ENCODE measurements at places on chromosomes 6 and 20.

DNA sequence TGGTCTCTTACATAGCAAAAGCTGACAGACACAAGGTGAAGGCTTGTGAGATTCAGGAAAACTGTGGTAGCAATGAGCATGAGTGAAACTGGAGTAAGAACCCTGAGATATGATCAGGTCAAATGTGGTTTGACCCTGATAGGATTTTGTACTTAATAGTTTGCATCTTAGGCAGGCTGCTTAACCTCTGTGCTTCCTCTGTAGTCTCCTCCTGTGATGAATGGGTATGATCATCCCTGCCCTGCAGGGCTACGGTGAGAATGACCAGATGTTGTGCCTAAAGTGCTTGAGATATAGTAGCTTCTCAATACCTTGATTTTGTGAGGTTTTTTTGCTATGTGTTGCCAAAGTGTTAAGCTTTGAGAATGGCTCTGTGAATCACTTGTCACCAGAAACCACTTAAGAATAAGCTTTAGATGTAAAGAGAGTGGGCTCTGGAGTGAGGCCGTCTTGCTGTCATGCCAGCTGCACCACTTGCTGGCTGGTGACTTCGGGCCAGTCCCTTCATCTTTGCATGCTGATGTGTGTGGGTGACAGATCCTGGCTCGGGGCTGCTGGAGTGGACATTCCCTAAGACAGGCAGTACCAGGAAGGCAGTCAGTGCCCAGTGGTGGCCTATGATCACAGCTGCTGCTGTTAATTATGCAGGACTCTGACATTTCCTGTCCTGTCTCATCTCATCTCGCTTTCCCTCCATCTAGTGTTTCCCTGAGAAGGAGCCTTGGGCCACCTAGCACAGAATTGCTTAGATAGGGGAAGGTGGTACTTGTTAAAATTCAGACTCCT, 254.7 kb downstream of the NFATC2 start:
- no peak for DNase-seq

DNA sequence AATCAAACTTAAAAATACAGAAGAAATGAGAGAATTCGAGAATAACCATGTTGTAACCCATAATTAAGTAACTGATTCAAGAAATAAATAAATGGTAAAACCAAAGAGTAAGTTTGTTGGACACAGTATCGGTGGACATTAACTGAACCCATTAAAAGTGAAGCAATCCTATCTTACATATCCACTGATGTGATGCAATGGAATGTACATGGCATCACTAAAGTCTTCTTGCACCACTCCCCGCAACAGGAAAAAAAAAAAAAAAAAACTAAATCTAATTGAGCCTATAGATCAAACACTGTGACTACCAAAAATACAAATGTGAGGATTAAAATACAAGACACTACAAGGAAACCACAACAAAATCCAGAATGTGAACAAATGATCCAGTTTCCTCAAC, 7.9 kb downstream of the SNX14 start:
- no peak for DNase-seq

- no peak for DNase-seq
Observed at GRCh38 chr6:29797135-29797534, 30.5 kb upstream of the HLA-G start.

DNA sequence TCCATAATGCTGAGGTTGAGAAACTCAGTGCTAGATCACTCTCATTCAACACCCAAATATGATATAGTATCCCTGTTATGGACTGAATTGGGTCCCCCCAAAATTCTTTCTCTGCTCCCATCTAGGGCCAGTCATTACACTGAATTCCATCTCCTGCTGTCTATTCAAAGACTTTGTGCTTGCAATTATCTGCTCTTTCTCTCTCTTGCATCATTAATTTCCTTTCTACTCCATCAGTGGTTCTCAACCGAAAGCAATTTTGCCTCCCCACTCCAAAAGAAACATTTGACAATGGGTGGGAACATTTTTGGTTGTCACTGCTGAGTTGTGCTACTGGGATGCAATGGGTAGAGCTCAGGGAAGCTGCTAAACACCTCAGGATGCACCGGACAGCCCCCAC, 271.5 kb upstream of the CDYL start:
- DNase-seq, result no peak

DNA sequence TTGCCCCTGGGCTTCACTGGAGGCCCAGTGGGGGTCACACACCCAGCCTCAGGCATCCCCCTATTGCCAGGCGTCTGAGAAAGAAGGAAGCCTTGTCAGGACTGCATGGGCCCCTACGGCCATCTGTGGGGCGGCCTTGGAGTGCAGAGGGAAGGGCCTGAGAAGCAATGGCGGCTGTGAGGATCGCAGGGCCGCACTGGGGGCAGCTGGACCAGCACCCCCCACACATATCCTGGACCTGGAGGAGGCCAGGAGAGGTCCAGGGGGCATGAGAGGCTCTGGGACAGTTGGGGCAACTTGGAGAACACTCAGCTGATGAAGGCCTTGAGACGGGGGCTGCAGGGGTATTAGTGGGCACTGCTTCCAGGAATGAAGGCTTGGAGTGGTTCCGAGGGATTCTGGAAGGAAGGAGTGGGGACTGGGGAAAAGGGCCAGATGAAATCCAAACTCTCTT, 16.5 kb downstream of the MDFI start:
- DNase-seq, result no peak

DNA sequence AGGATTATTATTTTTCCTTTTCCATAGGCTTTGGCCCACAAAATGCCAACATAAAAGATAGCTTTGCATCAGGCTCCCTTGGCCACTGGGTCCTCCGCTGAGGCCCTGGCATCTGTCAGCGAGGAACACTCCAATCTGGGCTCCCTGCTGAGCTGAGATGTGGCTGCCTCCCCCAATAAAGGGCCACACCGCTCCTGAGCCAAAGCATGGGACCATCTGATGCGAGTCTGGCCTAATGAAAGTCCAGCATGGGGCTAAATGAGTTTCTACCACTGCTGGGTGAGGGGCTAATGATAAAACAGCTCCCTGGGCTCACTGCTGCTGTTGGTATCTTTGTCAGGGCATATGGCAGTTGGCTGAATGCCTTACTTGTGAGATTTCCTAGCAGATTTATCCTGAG, 817.5 kb upstream of the SLC35B3 start:
- DNase-seq, result no peak

- no peak for DNase-seq
Observed at GRCh38 chr20:48779435-48779834, 48.4 kb downstream of the PREX1 start.

GRCh38 chr6:97630604-97631003, 347.6 kb upstream of the MMS22L start:
- DNase-seq, result no peak

DNA sequence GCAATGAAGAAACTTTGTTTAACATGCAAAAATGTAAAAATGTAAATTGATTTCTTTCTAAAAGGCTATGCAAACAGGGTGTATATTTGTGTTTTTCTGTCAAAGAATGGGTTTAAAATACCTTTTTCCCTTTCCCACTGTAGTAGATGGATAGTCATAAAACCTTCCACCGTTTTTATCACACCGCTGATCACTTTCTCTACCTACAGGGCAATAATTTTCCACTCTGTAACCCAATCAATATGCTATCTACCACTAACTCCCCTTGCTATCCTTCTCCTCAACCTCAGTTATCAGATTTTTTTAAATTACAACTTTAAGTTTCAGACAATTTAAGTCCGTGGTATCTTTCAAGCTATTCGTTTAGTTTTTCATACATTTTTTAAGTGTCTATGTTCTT, 91.4 kb upstream of the ARID1B start:
- no peak for DNase-seq

DNA sequence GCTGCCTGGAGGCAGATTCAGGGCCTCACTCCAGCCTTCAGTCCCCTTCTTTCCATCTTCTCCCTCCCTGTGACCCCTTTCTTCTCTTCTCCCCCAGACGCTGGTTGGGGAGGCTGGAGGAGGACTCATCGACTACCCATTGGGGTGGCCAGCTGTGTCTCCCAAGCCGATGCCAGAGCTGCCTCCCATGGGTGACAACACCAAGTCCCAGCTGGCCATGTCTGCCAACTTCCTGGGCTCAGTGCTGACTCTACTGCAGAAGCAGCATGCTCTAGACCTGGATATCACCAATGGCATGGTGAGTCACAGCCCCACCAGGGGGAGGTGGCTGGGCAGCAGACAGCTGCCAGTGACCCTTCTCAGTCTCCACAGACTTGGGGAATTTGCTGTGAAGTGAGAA, 12.9 kb downstream of the BPIFB4 start:
- no peak for DNase-seq

GRCh38 chr6:16171400-16171799, 42.5 kb downstream of the MYLIP start:
- DNase-seq, result no peak

DNA sequence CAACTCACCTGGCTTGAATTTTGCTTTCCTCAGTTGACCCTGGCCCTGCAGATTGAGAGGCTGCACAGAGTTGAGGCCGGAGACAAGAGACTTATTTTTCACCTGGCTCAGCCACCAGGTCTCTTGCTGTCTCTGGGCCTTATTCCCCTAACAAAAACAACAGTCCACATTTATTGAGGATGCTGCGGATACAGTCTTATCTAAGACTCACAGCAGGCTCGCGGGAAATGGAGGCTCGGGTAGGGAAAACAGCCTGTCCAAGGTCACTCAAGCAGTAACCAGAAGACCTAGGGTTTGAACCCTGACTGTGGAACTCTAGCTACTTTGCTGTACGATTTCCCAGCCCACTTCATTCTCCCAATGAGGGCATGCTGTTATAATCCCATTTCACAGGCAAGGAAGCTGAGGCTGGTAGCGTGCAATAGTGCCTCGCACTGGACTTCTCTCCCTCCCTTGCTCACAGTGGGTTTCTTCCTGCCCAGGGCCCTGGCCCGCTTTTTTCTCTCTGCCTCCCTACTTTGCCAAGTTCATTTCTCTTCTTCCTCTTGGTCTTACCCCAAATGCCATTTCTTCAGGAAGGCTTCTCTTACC, 57.7 kb downstream of the RBM38 start:
- no peak for DNase-seq

DNA sequence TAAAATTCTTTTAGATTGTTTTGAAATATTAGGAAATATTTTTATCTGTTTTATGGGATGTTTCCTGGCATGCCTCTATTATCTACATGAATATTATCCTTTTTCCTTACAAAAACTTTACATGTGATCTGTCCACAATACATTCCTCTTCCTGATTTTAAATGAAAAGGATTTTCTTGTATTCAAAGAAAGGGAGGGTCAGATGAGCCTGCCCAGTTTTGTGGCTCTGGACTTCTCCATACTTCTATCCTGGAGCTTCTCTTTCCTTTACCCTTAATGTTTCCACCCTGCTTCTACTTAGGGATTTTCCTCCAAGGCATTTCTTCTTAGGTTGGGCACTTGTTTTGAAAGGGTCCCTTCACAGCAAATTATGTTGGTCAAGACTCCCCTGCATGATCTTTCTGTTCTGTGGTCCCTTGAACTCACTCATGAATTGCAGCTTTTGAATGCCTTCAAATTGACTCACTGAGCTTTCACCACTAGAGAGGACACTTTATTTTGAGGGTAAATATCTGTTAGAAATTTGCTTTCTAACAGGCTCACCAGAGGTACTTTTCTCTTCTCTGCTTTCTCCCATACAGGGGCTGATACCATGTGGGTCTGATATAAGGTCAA, 104.9 kb downstream of the CENPW start:
- no peak for DNase-seq

DNA sequence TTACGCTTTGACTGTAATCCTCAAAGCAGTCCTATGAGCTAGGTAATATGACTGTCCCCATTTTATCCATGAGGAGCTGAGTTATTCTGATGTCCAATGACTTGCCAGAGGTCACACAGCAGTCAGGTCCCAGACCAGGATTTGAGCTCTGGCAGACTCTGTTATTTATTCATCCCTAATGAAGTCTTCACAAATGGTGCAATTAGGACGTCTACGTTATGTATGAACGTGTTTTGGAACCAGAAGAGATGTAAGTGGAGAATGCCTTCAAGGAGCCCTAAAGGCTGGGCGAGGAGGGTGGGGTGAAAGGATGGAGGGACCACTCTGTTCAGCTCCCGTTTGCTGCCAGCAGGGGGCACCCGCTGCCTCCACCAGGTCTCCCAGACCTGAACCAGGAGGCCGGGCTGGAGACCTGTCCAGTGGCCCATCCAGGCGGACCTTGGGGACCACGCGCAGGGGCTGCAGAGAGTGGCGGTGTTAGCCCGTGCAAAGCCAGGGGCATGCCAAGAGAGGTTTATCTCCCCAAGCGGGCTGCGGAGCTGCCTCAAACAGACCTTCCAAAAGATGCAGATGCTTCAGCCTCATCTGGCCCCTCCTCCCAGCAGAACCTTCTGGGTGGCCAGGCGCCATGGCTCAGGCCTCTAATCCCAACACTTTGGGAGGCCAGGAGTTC, 15.2 kb upstream of the ZNF335 start:
- DNase-seq, result no peak

DNA sequence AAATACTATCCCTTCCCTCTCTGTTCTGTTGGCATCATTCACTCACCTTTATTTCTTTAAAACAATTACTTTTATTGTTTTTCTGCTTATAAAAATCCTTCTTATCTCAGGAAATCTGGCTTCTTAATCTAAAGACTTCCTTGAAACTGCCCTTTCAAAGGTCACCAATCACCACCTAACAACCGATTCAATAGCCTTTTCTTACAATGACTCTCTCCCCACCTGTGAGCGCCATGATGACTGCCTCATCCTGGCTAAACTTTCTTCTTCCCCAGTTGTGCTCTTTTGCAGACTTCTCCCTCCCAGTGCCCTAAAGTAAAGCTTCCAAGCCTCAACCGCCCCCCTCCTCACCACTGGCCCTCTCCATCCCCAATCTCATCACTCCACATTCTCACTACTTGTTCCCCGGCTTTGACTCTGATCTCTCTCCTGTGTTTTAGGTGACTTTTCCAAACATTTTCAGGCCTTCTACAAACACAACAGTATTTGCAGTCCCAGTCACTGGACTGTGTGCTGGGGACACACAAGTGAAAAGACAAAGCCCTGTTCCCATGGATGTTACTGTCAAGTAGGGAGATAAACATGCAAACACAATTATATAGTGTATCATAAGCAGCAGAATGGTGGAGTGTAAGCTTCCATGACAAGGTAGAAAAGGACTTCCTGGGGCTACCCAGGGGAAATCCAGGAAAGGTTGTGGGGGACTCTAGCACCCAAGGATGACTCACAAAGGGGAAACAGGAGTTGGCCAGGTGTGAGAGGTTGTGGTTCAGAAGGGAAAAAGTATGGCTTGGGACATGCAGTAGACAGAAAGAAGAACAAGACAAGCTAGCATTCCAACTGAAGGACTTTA, 12.8 kb downstream of the NHSL1 start:
- no peak for DNase-seq

DNA sequence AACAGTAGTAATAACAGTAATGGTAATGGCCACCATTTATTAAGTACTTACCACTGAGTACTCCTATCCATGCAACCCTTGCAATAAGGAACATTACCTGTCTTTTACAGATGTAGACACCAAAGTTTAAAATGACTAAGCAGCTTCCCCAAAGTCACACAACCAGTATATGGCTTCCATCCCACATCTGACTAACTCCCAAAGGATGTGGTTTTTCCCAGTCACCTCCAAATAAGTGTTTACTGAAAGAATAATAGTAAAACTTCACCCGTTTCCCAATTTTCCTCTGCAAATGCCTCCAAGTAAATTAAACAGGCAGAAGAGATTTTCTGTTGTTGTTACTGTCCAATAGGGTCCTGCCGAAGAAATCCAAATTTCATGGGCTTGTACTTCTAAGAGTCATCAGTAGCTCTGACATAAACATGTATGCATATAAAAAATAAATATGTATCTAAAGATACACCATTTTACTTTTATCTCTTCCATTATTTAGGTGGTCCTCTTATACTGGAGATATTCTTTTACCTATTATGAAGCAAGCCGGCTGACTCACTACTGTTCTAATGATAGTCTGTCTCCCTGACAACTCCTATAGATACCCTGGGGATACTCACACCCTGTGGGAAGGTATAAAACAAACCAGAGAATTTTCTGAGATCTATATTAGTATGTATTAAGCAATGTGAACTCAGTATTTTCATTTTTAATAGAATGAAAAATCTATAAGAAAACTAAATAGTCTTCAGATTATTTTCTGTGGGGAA, 77.9 kb upstream of the ID4 start:
- no peak for DNase-seq
